ENCODE measurements at places on chromosomes 2 and 18.

GRCh38 chr2:203718087-203718486 is 11.6 kb downstream of the CD28 start:
- DNase-seq = no peak

- DNase-seq = no peak
Measured at GRCh38 chr2:74457129-74457548, 1.1 kb upstream of the WBP1 start.

- no peak for DNase-seq
Measured at GRCh38 chr18:77607087-77607486, 357.4 kb downstream of the GALR1 start.

DNA sequence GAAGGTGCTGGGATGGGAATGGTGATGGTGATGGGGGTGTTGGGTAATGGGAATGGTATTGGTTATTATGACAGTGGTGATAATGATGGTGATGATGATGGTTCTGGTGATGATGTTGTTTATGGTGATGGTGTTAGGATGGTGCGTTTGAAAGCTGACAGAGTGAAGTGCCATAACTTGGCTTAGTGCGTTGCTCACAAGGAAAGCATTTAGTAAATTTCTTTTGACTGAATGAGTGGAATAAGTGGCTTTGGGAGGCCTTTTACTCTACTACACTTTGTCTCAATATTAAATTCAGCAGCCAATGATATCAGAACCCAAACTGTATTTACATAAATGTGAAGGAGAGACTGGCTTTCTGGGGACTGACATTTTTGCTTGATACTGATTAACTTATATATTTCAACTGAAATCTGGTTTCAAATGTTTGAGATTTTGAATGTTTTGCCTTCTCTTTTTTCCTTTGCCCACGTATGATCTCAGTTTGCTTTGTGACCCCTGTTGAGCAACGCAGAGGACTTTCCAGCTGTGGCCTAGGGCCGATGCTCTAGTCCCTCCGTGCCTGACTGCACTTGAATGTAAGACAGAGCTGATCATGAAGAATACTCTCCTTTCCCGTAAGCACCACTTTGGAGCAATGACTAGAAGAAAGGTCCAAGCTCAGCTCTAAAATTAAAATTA is 128.5 kb upstream of the SH3BP4 start:
- DNase-seq = no peak

GRCh38 chr2:98474979-98475632 is 30.4 kb downstream of the INPP4A start:
- no peak for DNase-seq

GRCh38 chr18:74963820-74964446 is 245.0 kb downstream of the PTGR3 start:
- DNase-seq = peak; percentile 58

GRCh38 chr2:165357758-165358157 is 111.7 kb upstream of the CSRNP3 start:
- DNase-seq = no peak

GRCh38 chr18:77108001-77108692 is 24.4 kb downstream of the MBP start:
- DNase-seq = no peak

DNA sequence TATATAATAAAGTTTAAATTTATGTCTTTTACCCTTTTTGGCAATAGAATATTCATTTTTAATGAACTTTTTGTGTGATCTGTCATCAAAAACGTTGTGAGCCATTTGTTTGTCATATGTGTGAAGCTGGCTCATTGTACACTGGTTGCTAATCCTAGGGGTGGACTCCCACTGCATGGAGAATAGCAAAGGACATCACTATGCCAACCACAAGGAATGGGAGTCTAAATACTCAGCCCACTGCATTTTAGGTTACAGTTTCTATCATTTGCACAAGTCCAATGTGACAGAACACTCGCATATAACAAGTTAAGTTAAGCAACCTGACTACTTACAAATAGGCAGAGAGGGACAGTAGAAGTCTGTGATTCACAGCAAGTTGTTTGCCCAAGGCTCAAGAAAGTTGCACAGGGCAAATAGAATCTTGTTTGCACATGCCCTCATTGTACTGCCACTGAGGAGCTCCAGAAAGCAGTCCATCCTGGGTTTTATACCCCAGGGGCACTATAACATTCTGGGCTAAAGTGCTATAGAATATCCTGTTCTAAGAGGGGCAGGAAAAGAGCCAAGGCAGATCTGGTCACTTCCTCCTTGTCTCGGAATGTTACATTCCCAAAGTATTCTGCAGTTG is 545.9 kb upstream of the GCFC2 start:
- DNase-seq = no peak

- DNase-seq = no peak
Measured at GRCh38 chr18:75517286-75517685, 89.8 kb upstream of the SMIM21 start.

GRCh38 chr2:129587426-129588064 is 391.9 kb upstream of the RAB6C start:
- DNase-seq = no peak

DNA sequence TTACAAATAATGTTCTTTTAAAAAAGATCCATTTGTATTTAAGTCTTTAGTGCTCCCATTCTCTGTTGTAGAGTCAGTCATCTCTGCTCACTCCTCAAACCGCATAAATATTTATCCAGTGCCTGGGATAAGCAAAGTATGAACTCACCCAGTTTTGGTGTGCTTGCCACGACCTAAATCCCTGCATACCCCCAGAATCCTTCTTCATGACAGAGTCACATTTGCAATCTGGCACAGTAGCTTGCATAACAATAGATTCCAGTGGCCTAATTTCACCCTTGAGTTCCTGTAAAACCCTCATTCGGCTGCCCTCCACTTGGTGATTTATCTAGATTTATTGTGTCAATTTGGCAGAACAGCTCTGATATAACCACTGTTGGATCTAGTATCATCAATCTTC is 92.9 kb downstream of the DTNA start:
- no peak for DNase-seq

GRCh38 chr18:77329651-77330050 is 80.0 kb downstream of the GALR1 start:
- DNase-seq = no peak

GRCh38 chr2:151654085-151654484 is 80.2 kb downstream of the NEB start:
- DNase-seq = no peak

- DNase-seq = no peak
Measured at GRCh38 chr2:100907832-100908231, 87.9 kb downstream of the NPAS2 start.

- no peak for DNase-seq
Measured at GRCh38 chr2:60353863-60354262, 199.6 kb downstream of the BCL11A start.

GRCh38 chr18:69658103-69658502 is 257.4 kb downstream of the DOK6 start:
- no peak for DNase-seq

- no peak for DNase-seq
Measured at GRCh38 chr18:68431922-68432198, 283.0 kb downstream of the TMX3 start.

- DNase-seq = no peak
Measured at GRCh38 chr2:26805241-26805676, 19.4 kb downstream of the CENPA start.

DNA sequence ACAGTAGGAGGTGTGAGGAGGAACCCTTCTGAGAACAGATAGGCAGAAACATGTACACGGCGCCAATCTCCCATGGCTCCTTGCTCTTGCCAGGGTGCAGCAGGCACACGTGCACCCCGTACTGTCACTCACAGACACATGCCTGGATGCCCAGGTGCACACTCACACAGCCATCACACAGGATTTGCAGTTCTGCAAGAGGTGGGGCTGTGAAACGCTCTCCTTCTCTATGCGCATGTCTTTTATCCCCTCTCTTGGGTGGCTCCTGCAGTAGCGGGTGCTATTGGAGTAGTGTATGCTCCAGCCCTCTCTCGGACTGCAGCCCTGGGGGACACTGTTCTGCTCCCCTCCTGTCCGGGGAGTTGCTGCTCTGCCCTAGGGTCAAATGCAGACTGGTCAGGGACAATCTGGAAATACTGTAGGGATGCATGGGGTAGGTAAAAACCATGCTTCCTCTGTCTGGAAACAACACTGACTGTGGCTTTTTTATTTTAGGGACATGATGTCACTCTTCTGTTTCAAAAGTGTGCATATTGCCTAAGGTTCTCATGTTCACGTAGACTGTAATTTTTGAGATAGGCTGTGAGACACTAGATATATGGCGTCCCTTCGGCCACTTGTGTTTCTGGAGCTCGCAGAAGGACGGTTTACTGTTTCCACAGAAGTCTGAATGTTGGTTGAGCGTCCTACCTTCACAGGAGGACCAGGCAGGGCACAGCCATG is 118.5 kb downstream of the PRKCE start:
- DNase-seq = no peak

GRCh38 chr2:226638576-226638975 is 161.0 kb downstream of the IRS1 start:
- no peak for DNase-seq

- no peak for DNase-seq
Measured at GRCh38 chr2:234427081-234428061, 69.5 kb downstream of the ARL4C start.

GRCh38 chr2:147824620-147825019 is 20.2 kb upstream of the ACVR2A start:
- no peak for DNase-seq

DNA sequence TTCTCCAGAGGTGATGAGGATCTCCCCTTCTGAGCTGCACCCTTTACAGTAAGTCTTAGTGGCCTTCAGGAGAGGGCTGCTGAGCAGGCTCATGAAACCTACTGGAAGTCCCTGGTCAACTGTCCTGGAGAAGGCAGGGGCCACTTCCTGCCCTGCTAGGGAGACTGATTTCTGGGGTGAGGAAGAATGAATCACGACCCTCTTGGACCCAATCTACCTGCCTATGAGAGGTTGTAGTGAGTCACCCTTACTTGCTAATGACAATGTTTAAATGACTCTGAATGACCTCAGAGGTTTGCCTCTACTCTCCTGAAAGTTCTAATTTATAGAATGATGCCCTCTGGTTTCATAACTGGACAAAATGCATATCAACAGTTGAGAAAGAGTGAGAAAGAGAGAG is 79.4 kb upstream of the FAM136A start:
- no peak for DNase-seq

DNA sequence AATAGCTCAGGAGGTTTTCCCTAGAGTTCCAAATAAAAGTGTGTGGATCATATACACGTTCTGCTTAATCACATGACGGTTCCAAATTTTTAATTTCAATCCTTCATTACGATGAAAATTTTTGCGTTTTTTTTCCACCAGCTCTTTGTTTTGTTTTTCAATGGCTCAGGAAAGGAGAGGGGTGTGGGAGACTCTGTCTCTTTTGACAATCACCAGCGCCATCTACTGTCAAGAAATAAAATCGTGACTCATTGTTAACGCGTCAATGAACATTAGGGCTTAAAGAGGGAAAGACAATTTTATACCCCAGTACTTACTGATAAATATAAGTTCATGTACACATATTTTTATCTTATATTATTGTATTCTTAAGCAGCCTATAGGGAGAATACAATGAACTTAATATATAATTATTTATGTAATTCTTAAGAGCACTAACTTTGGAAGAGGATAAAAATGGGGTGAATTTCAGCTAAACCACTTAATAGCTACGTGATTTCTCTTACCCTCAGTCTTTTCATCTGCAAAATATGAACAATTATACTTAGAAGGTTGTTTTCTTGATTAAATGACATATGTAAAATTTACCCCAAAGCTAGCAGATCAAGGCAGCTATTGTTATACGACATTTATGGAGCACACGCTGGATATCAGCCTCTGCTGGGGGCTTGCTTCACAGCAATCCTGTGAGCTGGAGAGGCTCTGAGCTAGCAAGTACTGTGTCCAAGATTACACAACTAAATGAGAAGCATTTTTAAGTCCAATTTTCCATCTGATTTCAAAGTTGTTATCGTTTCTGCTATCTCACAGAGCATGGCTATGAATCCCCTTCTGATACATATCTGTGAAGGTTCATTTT is 47.4 kb upstream of the RMDN2 start:
- peak; percentile 70 for DNase-seq

DNA sequence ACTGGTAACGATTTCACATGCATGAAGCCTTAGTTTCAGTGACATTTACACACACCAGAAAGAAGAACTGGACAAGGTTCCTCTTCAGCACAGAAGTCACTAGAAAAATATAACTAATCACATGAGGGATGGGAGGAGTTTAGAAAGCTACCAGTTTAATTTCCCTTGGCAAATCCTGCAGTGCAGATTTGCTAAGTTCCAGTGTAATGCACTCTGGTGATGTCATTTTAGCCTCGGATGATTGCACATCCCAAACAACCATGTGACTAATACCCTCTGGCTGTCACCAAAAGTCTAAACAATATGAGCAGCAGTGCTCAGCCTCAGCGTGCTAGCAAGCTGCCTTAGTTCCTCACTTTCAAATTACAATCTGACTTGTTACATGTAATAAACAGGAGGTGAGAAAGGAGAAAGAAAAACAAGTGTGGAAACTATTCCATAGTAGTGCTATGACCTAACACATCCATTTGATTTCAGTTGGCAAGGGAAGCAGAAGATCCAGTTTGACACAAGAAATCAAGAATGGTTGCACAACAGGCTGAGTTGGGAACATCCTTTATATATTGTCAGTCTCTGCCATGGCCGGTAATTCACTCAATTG is 35.3 kb upstream of the PPP1CB start:
- peak; percentile 90 for DNase-seq

- DNase-seq = no peak
Measured at GRCh38 chr18:75134611-75134975, 74.3 kb downstream of the PTGR3 start.
